ENCODE measurements at places on chromosomes 2 and 18. TPM values are rescaled to one million over a fixed set of nuclear protein-coding genes. Genes with fewer than 3 reads are reported as not detected.

SPR gene
- total RNA-seq: 11.1 TPM

ANKRD44 gene
- total RNA-seq: 73.8 TPM

LANCL1 gene
- 27.8 TPM for total RNA-seq

PRADC1 gene
- total RNA-seq: 4.4 TPM

DNA sequence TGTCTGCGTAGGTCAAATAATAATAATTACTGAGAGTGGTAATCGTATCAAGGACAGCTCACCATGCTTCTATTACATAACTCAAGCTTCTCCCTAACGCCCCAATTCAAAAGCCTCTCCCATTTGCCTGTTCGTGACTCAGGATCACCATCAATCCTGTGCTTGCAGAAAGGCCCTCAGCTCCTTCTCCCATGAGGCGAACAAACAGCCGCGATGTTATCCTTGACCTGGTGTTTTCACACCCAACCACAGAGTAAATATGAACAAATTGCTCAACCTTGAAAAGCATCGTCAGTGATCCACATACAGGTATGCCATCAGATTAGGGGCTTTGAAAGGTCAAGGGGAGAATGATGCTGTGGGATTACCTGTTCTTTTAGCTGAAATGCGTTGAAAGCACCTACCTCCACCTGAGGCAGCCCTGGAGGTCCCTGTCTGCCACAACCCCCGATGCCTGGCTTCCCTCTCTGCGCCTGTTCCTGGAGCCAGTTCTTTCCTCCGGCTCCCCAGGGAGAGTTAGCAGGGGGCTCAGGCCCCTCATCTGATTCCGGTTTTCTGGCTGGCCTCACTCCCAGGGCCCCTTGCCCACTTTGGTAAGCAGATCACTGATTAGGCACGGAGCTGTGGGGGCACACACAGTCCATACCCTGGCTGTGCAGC is 39.1 kb upstream of the ODC1 start:
- no peaks in the 10 kb centered on the region for H3K36me3 ChIP-seq
- no peak overlapping the region for H3K4me3 ChIP-seq
- peaks cover 2% of the 10 kb centered on the region for H3K27me3 ChIP-seq
- no peaks in the 10 kb centered on the region for H3K4me1 ChIP-seq

GRCh38 chr2:139031722-139032121 is 251.5 kb upstream of the NXPH2 start:
- DNase-seq: no peak
- H3K36me3 ChIP-seq: no peaks in the 10 kb centered on the region
- H3K27ac ChIP-seq: no peak overlapping the region
- H3K27me3 ChIP-seq: no peaks in the 10 kb centered on the region

DNA sequence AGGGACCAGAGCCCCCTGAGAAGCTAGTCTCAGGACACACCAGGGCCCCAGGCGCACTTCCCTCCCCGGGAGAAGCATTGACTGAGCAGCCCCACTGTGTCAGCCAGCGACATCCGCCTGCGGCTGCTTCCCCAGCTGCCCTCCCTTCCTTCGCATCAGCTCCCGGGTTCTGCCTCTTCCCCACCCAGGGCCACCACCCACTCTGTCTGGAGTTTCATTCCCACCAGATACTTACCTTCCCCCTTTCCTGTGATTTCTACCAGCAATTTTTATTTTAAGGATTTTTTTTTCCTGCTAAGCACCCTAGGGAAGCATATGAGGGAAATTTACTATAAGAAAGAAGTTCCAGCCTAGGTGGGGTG is 99.2 kb downstream of the SMAD7 start:
- no peaks in the 10 kb centered on the region for H3K27me3 ChIP-seq
- peaks cover 7% of the 10 kb centered on the region for H3K4me1 ChIP-seq
- DNase-seq: peak; percentile 67
- peak overlapping the region; percentile 75 for H3K27ac ChIP-seq

DNA sequence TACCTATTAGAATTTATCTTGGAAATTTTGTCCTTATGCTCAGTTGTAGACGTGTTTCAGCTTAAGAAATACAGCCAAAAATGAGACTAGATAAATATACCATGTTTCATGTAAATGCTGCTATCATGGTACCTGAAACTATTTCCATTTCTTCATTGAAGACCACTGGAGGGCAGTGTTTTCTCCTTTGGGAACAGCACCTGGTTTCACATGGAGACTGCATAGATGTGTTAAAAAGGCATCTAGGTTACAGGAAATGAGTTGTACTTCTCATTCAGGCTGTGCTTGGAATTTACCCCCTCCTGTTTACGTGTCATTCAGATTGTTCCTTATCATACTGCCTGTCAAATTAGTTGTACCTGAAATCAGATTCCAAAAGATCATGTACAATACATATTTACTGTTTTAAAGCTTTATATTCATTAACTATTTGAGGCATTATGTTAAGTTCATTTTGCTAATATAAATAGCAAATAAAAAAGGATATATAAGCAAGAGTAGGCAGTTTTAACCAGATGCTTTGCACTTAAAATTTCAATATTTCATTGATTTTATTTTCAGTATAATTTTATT is 57.3 kb upstream of the PSMD14 start:
- no peak overlapping the region for H3K4me3 ChIP-seq
- H3K4me1 ChIP-seq: no peaks in the 10 kb centered on the region
- peaks cover 9% of the 10 kb centered on the region for H3K27me3 ChIP-seq

DNA sequence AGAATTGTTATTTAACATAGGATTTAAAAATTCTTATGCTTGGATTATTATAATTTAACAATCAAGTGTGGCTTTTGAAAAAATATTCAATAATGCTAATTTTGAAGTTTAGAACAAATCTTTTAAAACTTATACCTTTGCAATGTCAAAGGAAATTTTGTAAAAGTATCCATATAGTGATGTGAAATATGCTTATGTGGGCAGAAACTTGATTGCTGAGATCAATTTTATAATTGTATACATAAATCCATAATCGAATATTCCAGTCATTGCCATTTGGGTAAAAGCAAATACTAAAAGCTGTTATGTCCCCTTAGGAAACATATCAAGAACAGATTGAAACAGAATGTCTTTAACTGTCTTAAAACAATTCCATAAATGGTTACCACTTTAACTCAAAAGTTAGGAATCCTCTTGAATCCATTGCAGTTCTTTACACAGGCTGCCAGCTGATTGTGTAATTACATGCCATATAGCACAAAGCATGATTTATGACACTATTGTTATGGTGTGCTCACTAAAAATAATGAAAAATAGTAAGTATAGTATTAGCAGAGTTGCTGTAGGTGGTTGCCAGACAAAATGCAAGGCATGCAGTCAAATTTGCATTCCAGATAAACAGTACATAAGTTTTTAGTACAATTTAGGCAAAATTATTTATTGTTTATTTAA is 24.2 kb downstream of the PLCL1 start:
- H3K4me1 ChIP-seq: peaks cover 12% of the 10 kb centered on the region
- H3K27ac ChIP-seq: no peak overlapping the region
- H3K4me3 ChIP-seq: no peak overlapping the region
- no peaks in the 10 kb centered on the region for H3K36me3 ChIP-seq
- DNase-seq: no peak
- H3K27me3 ChIP-seq: no peaks in the 10 kb centered on the region

- peaks cover 28% of the 10 kb centered on the region for H3K4me1 ChIP-seq
- no peak for DNase-seq
- peaks cover 29% of the 10 kb centered on the region for H3K36me3 ChIP-seq
- H3K4me3 ChIP-seq: no peak overlapping the region
These were observed 203.8 kb downstream of the TNS1 start for GRCh38 chr2:217798743-217799562.

DNA sequence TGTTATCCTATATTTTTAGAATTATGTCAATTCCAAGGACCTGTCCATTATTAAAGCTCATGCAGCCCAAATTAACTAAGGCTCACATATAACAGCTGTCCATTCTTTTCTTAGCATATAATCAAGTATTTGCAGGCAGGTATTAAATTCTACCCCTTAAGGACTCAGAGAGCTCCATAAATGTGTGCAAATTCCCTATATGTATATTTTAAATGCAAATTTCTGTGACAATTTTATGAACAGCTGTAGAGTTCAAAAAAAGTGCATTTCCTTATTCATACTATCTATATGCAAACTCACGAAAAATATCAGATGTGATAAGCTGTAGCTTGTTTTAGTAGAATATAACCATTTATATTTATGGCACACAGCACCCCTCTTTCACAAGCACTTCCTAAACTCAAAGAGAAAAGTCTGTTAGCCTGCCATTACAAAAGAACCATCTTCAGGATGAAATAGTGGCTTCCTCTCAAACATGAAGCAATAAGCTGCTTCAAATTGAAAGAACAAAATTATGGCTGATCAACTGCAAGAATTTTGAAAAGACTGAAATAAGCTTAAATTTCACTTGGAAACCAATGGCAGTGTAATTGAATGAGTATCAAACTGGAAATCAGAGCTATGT is 155.0 kb upstream of the REG3G start:
- no peak overlapping the region for H3K4me3 ChIP-seq
- H3K27ac ChIP-seq: no peak overlapping the region
- no peaks in the 10 kb centered on the region for H3K27me3 ChIP-seq
- DNase-seq: no peak
- H3K36me3 ChIP-seq: no peaks in the 10 kb centered on the region

GRCh38 chr2:176491172-176491904 is 222.1 kb downstream of the MTX2 start:
- H3K4me1 ChIP-seq: peaks cover 23% of the 10 kb centered on the region
- H3K27me3 ChIP-seq: no peaks in the 10 kb centered on the region
- H3K36me3 ChIP-seq: no peaks in the 10 kb centered on the region
- DNase-seq: no peak

Data from lung (tissue), 17 donors.